ENCODE measurements at places on chromosomes 5 and 9.

GRCh38 chr5:139108063-139108824 lies 89.9 kb downstream of the SIL1 start:
- DNase-seq, result no peak

DNA sequence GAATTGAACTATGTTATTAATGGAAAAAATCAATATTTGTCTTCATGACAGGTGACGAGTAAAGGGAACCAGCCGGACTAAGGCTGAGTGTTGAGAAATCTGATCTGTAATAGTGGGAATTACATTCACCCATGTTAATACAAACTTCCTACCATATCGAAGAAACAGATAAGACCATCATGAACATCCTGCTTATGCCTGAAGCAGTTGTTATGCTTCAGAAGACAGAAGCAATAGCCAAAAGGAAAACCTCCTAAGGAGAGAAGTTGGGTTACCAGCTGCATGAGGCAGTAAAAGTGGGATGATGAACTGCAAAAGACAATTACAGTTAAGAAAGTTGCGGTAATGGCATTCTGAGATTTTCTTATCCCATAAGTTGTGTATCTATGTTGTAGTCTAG lies 281.5 kb downstream of the GABRB2 start:
- DNase-seq, result no peak

DNA sequence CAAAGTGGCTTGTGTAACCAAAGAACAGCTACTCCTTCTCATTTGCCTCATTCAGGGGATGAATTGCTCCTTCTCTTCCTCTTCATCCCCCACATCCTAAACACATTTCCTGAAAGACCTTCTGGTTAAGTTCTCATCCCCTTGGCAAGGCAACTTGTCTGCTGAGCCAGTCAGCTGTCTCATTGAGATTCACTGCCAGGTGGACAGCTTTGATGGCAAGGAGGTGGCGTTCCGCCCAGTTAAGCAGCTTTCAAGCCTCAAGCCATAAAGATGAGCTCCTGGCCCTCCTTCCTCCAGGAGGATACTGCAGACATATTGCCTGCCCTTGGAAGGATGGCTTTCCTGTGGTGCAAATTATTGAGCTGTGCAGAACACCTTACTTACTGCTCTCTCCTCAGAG lies 448.6 kb upstream of the MPDZ start:
- no peak for DNase-seq

- no peak for DNase-seq
Measured at GRCh38 chr5:91224456-91224855, 158.7 kb downstream of the ARRDC3 start.

DNA sequence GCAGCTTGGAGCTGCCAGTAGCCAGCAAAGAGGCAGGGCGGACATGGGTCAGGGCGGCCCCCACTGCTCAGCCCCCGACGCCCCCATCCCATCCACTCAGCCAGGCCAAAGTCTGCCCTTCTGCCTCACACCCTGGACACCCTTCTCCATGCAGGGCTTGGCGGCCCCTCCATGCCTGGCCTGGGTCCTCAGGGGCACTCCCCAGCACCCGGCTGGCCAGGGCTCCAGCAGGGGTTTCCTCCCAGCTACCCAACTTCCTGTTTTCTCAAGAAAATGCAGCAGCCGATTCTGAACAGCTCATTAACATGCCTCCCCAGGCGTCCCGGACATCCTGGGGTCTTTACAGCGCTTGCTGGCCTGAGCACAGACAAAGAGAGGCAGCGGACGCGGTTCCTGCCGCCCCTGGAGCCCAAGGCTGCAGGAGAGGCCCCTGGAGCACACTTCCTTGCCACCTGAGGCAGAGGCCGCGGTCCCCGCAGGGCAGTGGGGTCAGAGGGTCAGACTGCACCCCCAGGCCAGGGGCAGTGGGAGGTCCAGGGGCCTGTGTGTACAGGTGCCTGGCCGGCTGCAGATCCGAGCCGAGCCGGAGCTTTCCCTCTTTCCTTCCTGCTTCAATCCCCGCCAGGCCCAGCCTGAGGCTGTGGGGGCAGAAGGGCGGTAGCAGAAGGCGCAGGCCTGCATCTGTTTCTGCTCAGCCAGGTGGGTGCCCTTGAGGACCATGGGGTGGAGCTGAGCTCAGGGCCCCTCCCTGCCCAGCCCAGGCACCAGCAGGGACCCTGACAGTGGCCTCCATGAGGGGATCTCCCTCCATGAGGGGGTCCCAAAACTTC lies 18.7 kb upstream of the NRARP start:
- DNase-seq, result no peak

GRCh38 chr9:16501141-16501540 lies 369.3 kb downstream of the BNC2 start:
- DNase-seq, result no peak

DNA sequence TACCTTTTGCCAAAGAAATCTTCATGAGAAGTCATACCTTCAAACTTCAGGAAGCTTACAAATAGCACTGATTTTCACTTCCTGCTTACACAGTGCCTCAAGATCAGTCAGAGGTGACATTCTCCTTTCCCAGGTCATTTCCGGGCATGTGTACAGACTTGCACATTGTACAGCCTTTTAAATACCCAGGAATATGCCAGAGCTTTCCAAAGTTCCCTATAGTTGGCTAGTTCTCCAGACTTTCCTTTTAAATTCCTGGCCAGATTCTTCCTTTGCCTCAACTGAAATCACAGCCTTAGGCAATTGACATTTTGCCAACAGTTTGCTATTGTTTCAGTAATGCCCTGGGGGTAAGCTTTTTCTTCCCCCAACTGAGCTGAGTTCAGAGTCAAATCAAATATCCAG lies 47.2 kb downstream of the RFX3 start:
- DNase-seq, result no peak

- DNase-seq, result no peak
Measured at GRCh38 chr5:9888501-9888901, 258.4 kb upstream of the TAS2R1 start.

DNA sequence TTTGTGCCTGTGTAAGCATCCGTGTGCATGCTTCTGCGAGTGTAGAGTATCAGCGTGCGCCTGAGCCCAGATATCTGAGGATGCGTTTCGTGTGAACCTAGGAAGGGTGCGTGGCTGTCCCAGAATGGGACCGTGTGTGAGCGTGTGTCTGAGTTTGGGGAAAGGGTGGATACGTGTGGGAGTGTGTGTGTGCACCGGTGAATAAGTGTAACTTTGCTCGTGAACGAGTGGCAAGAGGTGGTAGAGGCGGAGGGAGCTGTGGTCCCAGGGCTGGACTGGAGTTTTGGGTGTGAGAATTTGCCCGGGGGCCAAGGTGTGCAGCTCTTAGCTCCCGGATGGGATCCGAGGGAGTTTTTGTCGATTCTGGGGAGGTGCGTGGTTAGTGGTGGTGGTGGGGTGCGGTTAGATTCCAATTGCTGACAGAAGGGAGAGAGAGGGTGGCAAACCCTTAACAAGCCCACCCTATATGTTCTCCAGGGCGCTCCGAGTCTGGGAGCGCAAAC lies 686 bp upstream of the COL27A1 start:
- no peak for DNase-seq

Measured in stimulated activated CD4-positive, alpha-beta T cell treated with anti-CD3 and anti-CD28 coated beads, TNF-alpha, amount 100 ng/mL, for 48 hours (primary cell).